ENCODE measurements at places on chromosomes 4 and X. TPM values are rescaled to one million over a fixed set of nuclear protein-coding genes. Genes with fewer than 3 reads are reported as not detected.

The TMEM271 gene
- total RNA-seq, result not detected

The OFD1 gene
- total RNA-seq, result 15.6 TPM

The C4orf50 gene
- total RNA-seq, result 1.2 TPM

- DNase-seq, result no peak
Observed at GRCh38 chr4:83362492-83363329, 28.1 kb upstream of the HPSE start.

DNA sequence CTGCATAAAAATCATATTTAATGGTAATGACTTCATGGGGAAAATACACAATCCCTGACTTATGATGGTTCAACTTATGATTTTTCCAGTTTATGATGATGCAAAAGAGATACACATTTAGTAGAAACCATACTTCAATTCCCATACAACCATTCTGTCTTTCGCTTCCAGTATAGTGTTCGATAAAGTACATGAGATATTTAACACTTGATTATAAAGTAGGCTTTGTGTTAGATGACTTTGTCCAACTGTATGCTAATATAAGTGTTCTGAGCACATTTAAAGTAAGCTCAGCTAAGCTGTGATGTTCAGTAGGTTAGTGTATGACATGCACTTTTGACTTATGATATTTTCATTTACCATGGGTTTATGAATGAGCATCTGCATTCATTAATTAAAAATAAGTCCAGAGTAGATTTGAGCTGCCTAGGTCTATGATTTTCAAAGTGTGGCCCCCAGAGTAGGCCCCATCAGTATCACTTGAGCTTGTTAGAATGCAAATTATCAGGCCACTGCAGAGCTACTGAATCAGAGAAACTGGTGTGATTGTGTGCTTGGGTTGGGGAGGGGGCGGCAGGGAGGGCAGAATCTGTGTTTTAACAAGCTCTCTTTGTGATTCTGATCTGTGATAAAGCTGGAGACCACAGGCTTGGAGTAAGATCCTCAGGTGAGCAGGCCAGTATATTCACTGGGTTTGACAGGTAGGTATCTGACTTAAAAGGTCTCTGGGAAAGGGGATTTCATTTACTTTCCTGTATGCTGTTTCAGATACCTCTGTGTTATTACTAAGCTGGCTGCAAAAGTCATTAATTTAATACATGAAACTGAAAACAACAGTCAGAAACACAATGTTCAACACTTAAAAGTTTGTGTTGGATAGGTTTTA is 8.4 kb downstream of the ATP10D start:
- DNase-seq, result no peak

DNA sequence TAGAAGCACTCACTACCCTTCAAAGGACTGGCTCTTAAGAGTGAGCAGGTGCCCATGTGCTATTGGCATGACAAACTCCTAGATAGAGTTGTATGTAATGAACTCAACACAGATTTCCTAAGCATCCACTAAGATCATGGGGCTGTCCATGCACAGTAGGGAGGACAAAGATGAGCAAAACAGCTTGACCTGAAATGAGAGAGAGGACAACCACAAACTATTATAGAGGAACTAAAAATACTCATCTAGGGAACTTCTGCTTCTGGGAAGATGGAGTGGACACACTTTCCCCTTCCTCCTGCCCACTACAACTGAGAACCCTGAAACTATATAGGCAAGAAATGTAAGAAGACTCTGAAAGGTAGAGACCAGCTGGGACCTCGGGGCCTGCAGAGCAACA is 20.8 kb upstream of the TMEM128 start:
- no peak for DNase-seq

DNA sequence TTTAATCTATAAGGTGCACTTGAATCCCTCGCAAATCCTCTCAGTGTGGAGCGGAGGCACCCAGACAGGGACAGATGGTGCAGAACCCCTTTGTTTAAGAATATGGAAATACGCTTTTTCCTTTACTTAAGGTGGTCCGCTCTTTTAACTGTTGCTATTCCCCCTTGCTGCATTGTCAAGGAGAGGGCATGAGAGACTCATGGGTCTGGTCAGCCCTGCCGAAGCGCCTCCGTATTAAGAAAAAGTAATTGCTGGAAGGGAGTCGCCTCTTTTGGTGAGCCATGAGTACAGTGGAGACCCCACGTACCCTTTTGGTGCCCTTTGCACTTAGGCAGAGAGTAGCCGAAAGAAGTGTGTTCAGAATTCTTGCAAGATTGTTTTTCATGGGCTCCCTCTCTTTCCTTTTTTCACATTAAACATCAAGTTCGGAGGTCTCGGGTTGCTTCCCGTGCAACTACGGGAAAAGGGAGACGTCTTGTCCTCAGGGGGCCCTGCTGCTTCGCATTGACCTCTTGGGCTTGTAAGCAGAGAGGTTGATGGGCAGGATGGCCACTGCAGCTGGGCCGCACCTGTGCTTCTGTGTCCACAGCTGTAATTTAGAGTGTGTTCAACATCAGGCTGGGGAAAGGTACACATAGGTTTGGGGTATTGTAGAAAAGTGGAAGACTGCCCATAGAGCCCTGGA is 109.6 kb downstream of the SPRY1 start:
- peak; percentile 36 for DNase-seq

DNA sequence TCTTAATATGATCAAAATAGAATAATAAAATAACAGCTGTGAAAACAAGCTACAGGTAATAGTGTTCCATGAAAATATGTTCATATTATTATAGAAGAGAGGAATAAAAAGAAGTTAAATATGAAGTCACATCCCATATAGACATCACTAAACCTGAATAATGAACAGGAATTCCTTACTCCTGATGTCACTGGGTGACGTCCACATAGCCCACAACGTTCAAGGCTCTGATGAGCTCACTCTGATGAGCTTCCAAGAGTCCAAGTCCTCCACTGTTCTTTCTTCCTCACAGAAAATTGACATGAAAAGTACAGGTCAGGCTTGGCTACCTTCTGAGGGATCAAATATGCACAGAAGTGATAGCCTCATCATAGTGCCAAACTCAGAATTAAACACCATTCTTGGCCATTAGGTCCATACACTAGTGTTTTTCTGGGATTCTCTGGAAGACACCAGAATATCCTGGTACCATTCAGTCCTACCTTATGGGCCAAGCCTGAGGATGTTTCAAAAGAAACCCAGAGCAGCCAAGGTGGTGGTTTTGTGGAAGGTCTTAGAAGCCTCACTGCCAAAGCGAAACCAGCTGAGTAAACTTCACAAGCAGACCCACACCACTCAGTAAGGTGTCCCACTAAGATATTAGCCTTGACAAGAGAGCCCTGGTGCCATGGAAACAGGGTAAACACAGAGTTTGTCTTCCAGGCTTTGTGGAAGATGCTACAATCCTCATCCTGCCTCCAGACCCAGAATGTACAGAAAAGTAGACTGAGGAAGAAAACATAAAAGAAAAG is 138.4 kb upstream of the HHIP start:
- DNase-seq, result no peak

GRCh38 chr4:123343400-123344041 is 53.1 kb upstream of the SPRY1 start:
- no peak for DNase-seq

DNA sequence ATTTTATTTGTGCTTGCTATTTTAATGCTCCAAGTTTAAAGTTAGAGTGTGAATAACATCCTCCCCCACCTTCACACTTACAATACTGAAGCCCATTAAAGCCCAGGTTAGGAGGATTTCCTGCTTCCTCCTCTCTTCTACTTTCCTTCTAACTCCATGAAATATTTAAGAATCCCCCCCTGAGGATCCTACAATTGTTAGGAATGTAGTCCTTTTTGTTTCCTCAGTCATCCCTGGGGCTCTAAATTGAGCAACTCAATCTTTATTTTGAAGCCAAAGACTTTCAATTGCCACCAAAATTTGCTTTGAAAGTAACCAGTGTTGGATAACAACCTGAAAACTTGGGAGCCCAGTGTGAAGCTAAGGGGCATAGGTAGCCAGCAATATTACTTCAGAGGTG is 276.9 kb downstream of the FAM47A start:
- no peak for DNase-seq

DNA sequence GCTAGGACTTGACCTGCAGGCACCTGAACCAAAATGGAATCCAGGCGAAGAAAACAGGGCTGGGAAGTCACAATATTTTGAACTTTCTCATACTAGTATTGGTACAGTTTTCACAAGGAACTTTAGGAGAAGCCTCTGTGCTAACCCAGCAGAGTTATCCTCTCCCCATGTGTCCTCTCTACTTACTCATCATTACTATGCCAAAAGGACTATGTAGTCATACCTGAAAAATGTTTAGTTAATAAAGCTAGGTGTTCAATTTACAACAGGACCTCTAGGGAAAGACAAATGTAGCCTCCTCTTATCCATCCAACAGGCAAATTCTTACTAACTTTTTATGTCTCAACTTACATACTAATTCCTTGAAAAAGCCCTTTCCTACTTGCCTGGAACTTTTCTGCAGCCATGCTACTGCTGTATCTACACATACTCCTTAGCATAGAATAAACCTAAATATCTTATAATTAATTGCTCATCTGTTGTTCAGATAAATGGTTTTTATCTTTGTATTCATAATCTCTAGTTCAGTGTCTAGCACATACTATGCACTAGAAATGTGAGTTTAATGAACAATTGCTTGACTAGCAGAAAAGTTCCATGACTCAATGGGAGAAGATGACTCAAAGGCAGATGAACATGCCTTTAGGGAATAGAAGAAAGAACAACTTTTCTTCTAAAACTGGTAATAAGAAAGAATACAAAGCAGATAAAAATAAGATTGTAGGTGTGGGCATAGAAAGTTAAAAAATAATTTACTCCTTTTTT is 215.5 kb upstream of the VEGFC start:
- no peak for DNase-seq

GRCh38 chr4:123750044-123750443 is 353.4 kb downstream of the SPRY1 start:
- peak; percentile 59 for DNase-seq

- no peak for DNase-seq
Observed at GRCh38 chrX:124502599-124502998, 156.2 kb downstream of the SH2D1A start.

DNA sequence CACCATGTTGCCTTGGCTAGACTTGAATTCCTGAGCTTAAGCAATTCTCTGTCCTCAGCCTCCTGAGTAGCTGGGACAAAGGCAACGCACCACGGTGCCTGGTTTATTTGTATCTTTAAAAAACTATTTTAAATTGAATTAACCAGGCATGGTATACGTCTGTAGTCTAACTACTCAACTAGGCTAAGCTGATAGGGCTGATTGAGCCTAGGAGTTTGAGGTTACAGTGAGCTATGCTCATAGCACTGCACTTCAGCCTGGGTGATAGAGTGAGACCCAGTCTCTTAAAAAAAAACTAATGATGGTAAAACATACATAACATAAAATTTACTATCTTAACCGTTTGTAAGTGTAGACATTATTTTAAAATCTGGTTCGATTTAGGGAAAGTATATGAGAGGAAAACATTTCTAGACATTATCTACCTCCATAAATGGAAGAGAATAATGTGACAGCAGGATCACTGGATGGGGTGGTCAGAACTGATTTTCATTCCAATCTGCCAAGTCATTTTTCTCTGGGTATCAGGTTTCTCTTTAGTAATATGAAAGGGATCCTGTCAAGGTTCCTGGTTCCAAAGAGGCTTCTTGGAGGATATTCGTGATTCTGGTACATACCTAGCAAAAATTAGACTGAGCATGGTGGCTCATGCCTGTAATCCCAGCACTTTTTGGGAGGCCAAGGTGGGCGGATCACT is 8.7 kb upstream of the ITGB1BP2 start:
- DNase-seq, result no peak

DNA sequence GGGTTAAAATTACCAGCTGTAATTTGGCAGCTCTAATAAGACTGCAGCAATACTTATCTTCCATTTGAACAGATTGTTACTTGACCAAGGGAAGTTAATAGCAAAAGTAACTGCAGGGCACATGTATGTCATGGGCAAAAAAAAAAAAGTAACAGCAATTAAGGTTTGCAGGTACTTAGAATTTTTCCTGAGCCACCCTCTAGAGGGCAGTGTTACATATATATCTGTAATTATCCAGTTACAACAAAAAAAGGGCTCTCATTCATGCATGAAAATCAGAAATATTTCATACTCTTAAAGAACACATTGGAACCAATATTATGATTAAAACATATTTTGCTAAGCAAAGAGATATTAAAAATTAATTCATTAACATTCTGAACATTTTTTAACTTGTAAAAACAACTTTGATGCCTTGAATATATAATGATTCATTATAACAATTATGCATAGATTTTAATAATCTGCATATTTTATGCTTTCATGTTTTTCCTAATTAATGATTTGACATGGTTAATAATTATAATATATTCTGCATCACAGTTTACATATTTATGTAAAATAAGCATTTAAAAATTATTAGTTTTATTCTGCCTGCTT is 25.1 kb downstream of the XIAP start:
- peak; percentile 66 for DNase-seq

GRCh38 chr4:1061056-1061700 is 49.8 kb downstream of the FGFRL1 start:
- no peak for DNase-seq

Measured in stomach (tissue), 19 donors.